ENCODE measurements at places on chromosomes 11 and 22.

GRCh38 chr22:40444178-40444831 lies 73.9 kb downstream of the SGSM3 start:
- no peak for DNase-seq

DNA sequence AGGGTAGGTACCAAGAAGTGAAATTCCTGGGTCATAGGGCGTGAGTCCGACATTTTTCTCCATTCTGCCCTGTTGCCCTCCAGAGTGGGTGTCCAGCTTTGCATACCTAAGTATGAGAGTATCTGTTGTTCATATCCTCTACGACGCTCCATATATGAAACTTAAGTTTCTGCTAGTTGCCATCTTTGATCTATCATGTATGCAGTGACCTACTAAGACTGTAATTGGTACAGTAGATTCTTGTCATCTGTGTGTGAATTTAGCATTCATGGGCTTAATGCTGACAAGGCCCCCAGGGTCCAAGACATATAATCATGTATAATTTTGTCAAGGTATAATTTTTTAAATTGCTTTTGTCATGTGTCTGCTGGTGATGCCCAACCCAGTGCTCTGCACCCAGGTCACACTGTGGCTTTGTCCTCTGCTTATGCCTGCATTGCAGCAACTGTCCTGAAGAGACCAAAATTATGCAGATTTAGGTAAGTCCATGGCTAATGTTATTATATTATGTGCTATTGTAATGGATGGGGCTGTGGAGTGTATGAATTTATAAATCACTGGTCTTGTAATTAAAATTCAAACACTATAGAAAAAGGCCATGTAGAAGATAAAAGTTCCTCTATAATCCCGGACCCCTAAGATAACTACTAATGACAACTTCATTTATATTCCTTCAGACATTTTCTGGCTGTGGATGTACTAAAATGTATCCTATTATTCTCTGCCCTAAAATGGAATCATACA lies 12.2 kb downstream of the NEAT1 start:
- no peak for DNase-seq

GRCh38 chr22:31906086-31906485 lies 38.2 kb upstream of the YWHAH start:
- no peak for DNase-seq

- no peak for DNase-seq
These were observed 6.9 kb downstream of the KCNC1 start for GRCh38 chr11:17741487-17741886.

- no peak for DNase-seq
These were observed at the start of gene OR10A2 for GRCh38 chr11:6862961-6863360. Gene OR10A2, plus strand, starts transcription at chr11:6863057. Its CDS starts 6,698 bp downstream, at chr11:6869755.

- no peak for DNase-seq
These were observed 84.1 kb downstream of the SLC1A2 start for GRCh38 chr11:35335226-35335625.

DNA sequence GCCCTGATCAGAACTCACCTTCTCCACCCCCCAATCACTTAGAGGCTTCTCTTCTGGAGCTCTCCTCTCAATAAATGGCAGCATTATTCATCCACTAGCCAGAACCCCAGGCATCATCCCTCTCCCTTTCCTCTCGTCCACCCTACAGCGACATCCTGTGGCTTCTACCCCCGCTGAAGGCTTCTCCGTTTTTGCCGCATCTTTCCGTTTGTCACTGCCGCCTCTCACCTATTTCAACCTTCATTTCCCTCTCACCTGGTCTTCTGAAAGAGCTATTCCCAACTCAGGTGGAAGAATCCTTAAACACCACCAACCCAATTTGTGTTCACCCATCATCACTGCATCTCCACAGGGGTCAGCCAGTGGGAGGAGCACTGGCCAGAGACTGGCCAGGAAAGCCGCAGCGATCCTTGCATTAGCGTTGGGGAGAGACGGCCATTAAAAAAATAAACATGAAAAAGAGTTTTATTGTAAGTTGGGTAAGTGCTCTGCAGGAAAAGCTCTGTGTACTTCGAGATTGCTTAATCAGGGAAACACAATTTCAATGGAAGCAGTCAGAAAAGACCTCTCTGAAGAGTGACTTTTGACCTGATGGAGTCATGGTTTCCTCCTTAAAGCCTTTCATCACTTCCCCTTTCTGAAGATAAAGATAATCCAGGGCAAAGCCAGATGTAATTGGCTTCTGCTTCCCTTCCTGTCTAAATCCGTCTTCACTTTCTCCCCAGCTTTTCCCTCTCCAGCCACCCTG lies 36.7 kb downstream of the SPATA19 start:
- DNase-seq: no peak

DNA sequence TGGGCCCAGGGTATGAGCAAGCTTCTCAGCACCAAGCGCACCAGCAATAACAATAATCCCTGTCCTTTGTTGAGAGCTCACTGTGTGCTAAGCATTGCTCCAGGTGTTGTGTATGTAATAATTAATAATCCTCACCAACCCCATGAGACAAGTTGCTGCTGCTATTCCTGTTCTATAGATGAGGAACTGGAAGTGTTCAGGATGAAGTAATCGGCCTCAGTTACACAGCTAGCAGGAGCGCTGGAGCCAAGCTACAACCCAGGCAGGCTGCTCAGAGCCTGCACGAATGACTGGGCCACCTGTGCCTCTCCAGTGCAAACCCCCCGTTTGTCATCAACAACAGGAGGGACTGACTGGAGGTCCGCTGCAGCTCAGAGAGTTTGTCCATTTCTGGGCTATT lies 35.2 kb upstream of the CECR2 start:
- DNase-seq: no peak

DNA sequence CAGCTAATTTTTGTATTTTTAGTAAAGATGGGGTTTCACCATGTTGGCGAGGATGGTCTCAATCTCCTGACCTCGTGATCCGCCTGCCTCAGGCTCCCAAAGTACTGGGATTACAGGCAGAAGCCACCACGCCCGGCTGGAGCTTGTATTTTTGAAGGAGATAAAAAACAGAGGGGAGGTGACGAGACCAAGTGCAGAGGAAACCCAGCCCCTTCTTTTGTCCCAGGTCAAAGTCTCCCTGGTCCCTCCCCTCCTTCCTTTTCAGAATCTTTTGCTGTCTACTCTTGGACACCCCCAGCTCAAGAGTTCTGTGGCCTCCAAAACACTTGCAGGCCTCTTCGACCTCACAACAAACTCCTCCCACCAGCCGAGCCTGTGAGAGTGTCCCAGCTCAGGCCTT lies 12.2 kb upstream of the TMEM184B start:
- DNase-seq: no peak

GRCh38 chr11:86072211-86072610 lies 3.3 kb upstream of the PICALM start:
- DNase-seq: no peak

DNA sequence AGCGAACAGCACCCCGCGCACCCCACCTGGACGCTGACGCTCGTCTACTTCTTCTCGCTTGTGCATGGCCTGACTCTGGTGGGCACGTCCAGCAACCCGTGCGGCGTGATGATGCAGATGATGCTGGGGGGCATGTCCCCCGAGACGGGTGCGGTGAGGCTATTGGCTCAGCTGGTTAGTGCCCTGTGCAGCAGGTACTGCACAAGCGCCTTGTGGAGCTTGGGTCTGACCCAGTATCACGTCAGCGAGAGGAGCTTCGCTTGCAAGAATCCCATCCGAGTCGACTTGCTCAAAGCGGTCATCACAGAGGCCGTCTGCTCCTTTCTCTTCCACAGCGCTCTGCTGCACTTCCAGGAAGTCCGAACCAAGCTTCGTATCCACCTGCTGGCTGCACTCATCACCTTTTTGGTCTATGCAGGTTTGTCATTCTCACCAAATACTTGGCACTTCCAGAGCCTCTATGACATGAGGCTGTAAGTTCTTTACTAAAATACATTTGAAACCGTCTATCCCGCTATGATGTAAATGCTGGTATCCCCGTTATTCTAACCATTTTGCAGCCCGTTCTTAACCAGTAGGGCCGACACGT lies 535 bp downstream of the AQP11 start:
- DNase-seq: peak; percentile 8

- DNase-seq: no peak
These were observed 68.2 kb downstream of the MSANTD4 start for GRCh38 chr11:105953886-105954285.

DNA sequence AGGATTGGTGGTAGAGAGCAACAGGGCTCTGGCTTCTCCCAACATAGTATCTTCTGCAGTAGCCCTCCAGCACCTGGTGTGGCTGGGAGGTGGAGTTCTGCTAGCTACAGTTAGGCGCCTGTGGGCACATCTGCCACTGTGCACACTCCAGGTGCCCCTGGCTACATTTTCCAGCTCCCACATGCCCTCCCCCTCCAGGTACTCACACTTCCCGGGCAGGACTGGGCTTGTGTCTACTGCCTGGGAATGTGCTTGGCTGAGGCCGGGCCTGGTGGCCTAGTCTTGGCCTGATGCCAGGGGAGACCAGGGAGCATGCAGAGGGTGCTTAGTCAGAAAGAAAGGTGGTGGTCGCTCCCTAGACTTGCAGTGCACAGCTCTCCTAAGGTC lies 15.8 kb downstream of the PHLDB1 start:
- peak; percentile 69 for DNase-seq

GRCh38 chr11:33692541-33692940 lies 8.1 kb downstream of the C11orf91 start:
- no peak for DNase-seq

DNA sequence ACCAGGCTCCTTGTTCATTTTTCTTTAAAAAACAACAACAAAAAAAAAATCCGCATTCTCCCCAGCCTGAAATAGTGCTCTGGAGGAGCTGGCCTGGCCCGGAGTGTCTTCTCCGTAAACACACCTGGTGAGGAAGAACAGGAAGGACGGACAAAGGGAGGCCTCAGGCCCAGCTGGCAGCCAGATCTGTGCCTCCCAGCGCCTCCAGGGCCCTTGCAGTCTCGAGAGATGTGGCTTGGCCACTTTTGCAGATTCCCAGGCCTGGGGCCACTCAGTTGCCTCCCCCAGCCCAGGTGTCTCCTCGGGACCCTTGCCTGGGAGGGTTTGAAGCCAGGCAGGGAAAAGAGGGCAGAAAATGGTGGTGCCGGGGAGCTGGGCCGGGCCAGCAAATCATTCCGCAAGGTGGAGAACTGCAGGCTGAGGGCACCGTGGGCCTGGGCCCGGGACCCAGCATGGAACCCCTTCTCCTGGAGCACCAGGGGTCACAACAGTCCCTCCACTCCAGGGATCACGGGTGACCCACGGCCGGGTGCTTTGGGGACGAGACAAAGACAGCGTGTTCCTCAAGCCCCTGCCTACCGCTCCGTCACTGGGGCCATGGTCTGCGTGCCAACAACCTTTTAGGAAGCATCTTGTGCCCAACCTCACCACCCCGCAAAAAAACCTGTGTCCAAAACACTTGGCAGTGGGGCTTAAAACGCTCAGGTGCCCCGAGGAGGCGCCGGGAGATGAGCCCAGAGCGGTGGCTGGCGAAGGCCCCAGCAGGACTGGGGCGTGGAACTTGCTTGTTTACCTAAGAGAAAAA lies 67.1 kb upstream of the WNT7B start:
- DNase-seq: no peak

GRCh38 chr11:73743045-73743444 lies 17.8 kb downstream of the RAB6A start:
- no peak for DNase-seq

DNA sequence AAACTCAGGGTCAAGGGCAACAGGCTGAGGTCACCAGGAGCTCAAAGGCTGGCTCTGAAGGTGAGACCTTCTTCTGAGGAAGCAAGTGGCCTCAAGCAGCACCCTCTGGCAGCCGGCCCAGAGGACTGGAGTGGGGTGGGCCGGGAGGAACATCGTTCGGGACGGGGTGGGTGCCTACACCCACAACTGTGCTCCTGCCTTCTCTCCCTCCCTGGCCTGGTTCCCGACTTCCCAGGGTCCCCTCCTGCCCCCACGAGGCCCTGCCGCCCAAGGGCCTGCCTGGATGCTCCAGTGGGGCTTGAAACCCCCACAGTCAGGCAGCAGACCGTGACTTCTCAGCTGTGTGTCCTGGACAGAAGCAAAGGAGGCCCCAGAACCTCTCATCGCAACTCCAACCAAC lies 195.7 kb downstream of the IGLL1 start:
- no peak for DNase-seq

- no peak for DNase-seq
These were observed 22.5 kb downstream of the FADS3 start for GRCh38 chr11:61868571-61869428.

DNA sequence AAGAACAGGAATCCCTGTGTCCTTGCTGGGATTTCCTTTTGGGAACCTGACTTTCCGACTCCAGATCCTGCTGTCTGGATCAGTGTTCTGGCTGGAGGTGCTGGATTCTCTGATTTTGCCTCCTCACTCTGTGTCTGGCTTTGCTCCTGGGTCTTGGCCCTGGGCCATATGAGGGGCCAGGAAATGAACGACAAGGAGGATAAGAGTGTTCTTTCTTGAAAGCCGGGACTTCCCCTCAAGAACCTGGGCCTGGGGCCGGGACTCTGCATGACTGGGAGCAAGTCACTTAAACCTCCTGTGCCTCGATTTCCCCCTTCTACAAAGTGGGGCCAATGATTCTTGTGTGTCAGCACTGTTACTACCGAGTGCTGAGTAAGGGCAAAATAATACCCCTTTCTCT lies 2.9 kb upstream of the MYO7A start:
- DNase-seq: no peak

DNA sequence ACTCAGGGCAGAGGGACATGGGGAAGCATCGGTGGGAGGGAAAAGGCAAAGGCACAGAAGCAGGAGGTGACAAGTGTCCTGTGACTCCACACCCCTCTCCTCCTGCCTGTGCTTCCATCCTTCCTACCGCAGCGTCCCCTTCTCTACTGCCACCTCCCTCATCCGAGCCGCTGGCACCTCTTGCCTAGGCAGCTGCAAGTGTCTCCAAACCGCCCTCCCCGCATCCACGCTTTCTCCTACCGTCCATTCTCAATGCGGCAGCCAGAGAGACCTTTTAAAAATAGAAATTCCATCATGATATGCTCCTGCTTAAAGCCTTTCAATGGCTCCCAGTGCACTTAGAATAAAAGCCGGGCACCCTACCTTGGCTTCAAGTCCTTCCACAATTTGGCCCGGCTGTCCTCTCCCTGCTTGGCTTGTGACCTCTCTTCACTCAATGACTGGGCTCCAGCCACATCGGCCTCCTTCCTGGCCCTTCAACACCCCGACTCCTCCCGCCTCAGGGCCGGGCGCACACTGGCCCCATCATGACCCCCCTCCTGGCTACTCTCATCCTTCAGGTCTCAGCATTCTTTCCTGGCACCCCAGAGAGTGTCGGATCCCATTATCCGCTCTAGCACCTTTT lies 16.5 kb downstream of the LRRC10B start:
- no peak for DNase-seq

GRCh38 chr11:92962446-92962845 lies 7.0 kb upstream of the MTNR1B start:
- no peak for DNase-seq

Measured in NCI-H2171 (cell line).